ENCODE measurements at places on chromosomes 16 and 17.

- peak; percentile 86 for DNase-seq
These were observed 32.8 kb downstream of the TEX14 start for GRCh38 chr17:58658804-58659713.

GRCh38 chr16:88593910-88594309 lies 23.7 kb downstream of the ZC3H18 start:
- DNase-seq, result no peak

DNA sequence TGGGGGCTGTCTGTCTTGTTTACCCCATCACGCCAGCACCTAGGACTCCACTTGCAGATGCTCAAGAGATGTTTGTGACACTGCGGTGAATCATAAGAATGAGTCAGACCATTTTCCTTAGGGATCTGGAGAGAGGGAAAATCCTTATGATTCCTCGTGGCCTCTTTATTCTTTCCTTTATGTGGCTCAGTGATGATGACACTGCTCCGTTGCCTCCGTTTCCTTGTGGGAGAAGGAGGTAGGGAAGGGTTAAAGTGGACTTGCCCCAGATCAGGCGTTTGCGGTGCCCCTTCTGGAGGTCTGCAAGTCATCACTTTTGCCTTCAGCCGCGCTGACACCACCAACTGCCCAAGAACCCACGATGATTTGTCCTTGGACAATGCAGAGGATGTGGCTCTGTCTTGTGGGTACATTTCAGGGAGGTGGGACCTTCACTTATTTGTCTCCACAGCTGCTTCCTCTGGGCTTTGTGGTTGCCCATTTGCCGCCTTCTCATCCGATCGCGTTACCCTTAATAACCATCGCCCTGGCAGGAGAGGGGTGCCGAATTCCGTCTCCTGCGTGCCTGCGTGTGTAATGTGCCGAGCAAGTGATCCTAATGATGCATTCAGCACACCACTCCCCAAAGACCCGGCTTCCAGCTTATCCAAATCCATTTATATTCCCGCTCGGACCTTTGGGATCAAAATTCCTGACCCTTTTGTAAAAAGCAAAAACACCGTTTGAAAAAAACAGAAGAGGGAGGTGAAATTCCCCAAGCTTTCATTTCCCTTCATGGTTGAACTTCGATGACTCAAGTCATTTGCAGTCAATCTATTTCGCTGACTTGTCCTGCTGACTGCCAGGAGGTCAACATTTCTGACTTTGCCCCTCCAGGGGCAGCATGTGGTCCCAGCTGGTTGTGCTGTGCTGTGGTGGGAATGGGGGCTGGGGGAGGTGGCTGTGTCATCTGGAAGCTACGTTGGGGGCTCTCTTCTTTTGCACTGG lies 87.2 kb upstream of the IRX3 start:
- no peak for DNase-seq

GRCh38 chr16:49466881-49467280 lies 93.3 kb downstream of the C16orf78 start:
- DNase-seq, result no peak

- DNase-seq, result no peak
These were observed 12.8 kb downstream of the RECQL5 start for GRCh38 chr17:75654176-75654575.

DNA sequence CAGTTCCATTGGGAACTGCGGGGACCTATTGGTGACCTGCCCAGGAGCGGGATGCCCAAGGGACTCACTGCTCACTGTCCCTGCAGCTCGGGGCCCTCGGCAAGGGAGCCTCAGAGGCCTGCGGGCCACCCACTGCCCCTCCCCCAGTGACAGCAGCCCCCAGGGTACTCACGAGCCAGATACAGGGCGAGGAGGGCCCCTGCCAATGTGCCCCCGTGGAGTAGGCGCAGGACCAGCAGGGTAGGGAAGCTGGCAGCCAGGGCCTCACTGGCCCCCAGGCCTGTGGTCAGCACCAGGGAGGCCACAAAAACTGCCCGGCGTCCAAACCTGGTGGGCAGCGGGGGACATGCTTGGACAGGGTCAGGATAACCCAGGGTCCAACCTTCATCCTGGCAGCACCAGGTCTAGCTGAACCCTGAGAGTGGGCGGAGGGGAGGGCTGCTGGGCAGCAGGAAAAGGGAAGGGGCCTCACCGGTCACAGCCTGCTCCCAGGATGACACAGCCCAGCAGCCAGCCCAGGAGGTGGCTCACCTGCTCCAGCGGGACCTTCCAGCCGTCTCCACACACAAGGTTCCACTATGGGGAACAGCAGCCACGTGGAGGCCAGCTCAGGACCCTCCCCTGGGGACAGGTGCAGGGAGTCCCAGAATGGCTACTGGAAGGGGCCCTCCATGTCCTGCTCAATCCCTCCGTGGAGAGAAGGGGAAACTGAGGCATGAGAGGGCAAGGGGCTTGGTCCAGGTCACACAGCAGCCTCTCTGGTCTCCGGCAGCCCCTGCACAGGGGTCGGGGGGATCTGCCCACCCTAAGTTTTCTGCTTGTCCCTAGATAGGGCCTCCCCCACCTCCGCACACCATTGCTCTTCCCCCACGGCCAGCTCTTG lies 855 bp downstream of the SLC22A31 start:
- no peak for DNase-seq

- no peak for DNase-seq
These were observed 7.5 kb downstream of the AXIN2 start for GRCh38 chr17:65553646-65554552.

- DNase-seq, result no peak
These were observed 28.3 kb upstream of the FAAP100 start for GRCh38 chr17:81580481-81580880.

DNA sequence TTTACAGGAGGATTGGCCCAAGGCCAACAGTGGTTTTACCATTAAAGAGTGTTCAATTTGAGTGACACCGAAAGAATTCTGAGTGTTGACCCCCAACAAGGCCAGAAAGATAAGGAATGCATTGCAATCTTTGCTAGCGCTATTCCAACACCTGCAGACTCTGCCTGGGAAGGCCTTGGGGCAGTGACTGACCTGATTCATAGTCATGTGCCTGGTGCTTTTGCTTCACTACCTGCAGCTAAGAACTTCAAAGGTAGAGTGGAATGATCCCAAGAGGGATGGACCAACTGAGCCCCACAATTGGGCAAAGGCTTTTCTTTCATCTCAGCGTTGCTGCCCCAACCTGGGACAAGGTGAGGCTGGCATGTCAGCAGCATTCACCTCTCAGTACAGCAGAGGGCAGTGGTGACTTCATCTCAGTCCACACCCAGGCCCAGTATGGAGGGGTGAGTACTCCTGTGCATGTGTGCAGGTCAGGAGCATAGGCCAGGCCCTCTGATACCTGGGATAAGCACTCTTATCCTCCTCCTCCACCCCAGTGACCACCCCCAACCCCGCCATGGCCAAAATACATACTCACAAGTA lies 149.6 kb upstream of the GNAO1 start:
- DNase-seq, result no peak

- no peak for DNase-seq
These were observed 325.5 kb downstream of the C16orf95 start for GRCh38 chr16:86991679-86992078.

- DNase-seq, result no peak
These were observed 107.5 kb downstream of the NOG start for GRCh38 chr17:56700919-56701420.

- no peak for DNase-seq
These were observed 55.4 kb upstream of the HAPSTR1 start for GRCh38 chr16:9035996-9036395.

DNA sequence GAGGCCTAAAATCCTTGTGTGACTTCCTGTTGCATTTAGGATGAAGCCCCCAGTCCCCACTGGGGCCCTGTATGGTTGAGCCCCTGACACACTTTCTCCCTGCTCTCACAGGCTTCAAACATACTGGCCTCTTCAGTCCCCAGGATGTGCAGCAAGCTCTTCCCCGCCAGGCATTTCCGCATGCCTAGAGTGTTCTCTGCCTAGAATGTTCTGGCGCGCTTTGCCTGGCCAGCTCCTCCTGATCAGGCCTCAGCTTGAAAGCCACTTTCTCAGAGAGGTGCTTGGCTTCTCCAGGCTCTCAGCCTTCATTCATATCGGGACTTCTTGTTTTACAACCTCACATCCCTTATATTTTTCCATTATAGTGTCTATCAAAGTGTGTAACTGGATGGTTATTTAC lies 123.7 kb downstream of the SPACA3 start:
- DNase-seq, result no peak

DNA sequence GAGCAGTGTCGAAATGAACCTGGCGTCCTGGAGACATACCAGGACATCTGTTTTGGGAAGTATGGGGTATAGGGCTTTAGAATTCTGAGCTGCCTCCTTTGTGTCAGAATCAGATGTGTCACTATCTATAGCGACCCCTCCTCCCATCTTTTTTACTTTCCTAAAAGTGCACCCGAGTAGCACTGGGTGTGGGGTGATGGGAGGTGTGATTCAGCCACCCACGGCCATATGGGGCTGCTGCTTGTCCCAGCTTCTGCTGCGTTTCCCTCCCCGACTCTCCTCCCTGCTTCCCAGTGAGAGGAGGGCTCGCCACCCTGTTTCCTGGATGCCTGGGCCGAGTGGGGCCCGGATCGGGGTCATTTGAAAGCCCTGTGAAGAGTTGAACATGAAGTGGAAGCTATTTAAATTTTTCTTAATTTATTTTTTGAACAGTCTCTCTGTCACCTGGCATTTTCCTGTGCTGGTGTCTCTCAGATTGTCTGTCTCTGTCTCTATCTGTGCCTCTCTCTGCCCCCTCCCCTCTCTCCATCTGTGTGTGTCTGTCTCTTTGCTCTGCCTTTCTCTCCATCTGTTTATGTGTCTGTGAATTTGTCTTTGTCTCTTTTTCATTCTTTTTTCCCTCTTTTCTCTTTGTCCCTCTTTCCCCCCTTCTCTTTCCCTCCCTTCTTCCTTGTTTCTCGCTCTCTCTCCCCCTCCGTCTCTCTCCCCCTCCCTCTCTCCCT lies 638.8 kb upstream of the EEF2KMT start:
- no peak for DNase-seq

DNA sequence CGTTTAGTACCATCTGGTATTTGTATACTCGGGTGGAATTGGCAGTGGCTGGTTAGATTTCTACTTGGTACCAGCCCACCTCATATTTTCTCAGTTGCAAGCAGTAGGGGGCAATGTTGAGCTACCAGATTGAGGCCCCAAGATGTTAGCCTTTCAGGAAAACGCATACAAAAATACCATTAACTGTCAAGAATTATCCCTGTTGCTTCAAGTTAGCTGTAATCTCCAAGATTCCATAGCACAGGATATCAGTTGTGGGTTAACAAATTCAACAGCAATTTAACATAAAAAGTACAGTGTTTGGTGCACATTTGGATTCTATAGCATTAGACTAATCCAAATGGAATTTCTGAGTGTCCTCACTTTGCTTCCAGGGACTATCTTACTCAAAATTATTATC lies 188.2 kb downstream of the FTO start:
- DNase-seq, result peak; percentile 48

- DNase-seq, result no peak
These were observed 14.0 kb downstream of the CPSF4L start for GRCh38 chr17:73247726-73248125.

- no peak for DNase-seq
These were observed 166.6 kb upstream of the CIBAR2 start for GRCh38 chr16:85278839-85279238.

GRCh38 chr16:24853830-24854229 lies 8.1 kb downstream of the SLC5A11 start:
- DNase-seq, result no peak

- DNase-seq, result peak; percentile 33
These were observed 735 bp downstream of the PSMD11 start for GRCh38 chr17:32445074-32445415.

DNA sequence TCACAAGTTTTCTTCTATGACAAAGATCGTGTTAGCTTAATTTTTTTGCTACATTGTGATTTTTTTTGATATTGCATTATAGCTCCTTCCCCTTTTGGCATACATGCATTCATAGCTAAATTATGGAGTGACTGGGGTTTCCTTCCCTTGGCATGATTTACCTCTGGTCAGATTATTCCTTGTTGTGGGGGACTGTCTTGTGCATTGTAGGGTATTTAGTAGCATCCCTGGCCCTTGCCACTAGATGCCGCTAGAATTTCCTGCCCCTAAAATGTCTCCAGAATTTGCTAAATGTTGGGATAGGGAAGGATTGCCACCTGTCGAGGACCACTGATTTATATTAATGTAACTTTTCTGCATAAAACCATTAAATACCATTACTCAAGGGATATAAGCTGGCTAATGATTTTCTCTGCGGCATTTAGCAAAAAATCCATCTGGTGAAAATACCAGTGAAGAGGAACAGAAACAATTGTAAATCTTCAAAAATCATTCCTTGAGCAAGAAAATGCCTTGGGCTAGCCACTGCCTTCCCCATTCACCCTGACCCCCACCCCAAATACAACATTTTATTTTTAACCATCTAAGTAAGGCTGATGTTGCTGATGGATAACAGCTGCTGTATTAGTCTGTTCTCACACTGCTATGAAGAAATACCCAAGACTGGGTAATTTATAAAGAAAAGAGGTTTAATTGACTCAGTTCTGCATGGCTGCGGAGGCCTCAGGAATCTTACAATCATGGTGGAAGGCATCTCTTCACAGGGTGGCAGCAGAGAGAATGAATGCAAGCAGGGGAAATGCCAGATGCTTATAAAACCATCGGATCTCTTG lies 195.2 kb downstream of the MAP2K6 start:
- no peak for DNase-seq

- DNase-seq, result no peak
These were observed 52.8 kb downstream of the PLXDC1 start for GRCh38 chr17:39098588-39098987.

GRCh38 chr16:17062676-17063075 lies 408.1 kb downstream of the XYLT1 start:
- DNase-seq, result no peak

DNA sequence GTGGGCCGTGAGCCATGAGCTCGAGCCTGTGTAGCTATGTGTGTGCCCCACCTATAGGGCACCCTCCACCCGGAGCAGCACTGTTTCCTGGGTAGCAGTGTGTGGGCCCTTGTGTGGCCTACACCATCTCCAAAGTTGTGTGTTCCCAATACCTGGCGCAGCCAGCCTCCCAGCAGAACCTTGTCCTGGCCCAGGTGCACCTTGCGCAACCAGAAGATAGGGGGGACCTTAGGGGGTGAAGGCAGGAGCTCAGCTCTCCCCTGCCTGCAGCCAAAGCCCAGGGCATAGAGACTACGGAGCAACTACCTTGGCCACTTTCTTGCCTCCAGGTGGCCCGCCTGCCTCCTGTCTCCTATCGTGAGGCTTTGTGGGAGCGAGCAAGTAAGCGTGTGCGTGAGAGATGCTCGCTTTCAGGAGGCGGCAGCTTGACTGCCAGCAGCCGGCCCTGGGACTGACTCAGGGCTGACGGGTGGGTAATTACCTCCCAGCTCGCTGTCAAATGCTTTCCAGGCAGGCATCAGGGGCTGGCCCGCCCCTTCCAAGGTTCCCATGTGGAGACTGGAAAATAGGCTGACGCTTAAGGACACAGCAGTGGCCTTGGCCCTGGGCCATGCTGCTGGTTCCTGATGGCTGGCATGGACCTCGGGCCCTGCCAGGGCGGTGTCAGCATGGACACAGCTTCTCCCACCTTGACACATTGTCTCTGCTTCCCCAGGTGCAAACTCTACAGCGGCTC lies 19.0 kb downstream of the TRAF7 start:
- DNase-seq, result no peak

All from activated naive CD4-positive, alpha-beta T cell treated with anti-CD3 and anti-CD28 coated beads, Interleukin-2, amount 50 U/mL, for 72 hours (primary cell).